ENCODE measurements at places on chromosomes 5 and 9.

DNA sequence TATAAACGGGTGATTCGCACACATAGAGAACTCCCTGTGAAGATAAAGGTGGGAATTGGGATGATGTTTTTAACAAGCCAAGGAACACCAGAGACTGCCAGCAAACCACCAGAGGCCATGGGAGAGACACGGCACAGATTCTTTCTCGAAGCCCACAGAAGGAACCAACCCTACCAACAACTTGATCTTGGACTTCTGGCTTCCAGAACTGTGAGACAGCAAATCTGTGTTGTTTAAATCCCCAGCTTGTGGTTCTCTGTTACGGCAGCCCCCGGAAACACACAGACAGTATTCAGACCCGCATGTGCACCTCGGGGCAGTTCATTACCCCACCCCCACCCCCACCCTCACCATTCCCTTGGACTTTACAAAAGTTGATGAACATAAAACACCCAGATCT is 12.8 kb downstream of the AMBP start:
- DNase-seq: no peak

GRCh38 chr5:130995254-130995515 is 169.9 kb downstream of the HINT1 start:
- DNase-seq: no peak

DNA sequence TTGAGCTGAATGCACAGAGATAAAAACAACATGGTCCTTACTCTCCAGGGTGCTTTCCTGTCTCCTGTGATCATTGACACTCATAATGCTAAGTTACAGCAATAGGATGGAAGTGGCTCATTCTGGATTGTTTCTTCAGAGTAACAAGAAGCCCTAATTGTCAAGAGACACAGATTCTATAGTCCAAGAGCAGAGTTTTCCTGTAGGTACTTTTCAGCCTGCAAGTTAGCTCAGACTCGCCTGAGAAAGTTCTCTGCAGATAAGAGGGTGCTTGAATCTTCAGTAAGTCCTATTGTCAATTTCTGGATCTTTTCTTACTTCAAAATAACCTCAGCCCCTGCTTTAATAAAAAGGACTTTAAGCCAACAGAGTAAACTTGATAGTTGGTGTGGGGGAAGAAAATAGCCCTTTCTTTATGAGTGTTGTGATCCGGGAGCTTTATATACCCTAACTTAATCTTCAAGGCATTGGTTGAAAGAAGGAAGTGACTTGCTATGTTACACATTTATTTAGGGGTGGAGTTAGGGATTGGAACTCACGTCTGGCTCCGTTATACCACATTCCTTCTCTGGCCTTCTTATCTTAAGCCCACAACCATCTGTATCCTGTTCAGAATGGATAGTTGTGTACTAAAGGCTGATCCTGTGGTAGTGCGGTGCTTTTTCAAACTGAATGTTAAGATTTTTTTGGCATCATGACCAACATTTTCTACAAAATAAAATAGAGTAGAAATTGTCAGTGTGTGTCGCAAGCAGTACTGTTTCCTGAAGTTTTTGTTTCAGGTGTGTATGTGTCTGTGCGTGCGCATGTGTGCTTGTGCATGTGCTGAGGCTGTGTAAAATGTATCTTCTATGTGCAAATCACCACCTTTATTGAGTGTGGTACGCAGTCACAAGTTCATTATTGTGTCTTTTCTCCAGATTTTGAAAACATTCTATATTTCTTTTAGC is 173.9 kb downstream of the WDR70 start:
- no peak for DNase-seq

DNA sequence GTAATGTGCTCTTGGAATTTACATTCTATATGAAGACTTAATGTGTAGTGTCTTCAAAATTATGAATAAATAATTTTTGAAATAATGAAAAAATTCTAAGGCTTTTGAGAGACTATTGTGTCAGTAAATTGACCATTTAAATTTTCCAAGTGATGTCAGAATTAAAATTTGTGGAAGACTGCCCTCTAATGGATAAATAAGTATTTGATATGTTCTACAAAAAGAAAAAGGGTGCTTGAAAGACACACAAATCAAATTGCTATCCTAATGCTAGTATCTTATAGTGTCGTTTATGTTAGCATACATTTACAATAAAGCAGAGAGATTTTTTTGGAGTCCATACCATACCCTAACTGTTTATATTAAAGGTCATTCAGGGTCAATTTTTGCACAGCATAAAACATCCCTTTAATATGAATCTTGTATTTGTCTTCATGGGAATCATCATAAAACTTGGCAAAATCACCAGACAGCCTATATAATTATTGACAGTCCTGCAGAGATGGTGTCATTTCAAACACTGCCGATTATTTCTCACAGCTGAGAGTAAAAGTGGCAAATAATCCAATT is 120.8 kb upstream of the SLC27A6 start:
- no peak for DNase-seq

Measured in stimulated activated CD4-positive, alpha-beta T cell treated with anti-CD3 and anti-CD28 coated beads, Interleukin-12 subunit alpha, Interleukin-12 subunit beta, amount 100 ng/mL, for 4 hours (primary cell).